Fibroblast of skin of abdomen (primary cell): ENCODE measurements at places on chromosomes 3 and 15.
A peak's percentile ranks its signal among the peaks of the same experiment; 100 is the strongest.

- DNase-seq: no peak
These were observed 28.3 kb upstream of the CHMP2B start for GRCh38 chr3:87198774-87199173.

DNA sequence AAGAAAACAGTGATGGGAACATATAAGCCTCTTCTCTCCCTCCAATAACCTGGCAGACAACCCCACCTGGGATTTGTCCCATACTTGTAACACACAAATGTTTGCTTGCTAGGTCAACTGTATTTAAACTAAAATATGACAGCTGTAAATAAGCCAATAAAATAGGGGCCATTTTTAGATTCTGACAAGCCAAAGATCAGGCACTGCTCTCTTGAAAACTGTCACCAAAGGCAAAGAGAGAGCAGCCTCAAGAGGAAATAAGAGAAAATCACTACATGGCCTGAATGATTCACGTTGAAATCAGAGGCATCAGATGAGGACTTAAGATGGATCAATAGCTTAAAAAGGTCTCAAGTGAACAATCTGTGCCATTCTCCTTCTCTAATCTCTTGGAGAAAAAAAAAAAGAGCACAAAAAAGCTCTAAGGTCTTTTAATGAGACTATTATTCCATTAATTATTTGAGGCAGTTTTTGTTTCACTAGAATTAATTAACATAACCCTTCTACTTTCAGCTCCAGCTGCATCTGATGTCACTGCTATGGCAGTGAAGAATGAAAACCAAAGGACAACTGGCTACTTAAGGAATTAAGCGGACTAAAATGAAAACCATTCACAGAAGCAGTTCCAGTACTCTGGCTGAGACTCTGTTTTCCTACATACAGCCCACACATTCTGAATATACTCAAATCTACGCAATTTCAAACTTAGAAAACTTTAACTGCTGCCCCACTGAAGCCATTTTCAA is 19.0 kb downstream of the MYO5A start:
- DNase-seq: no peak

GRCh38 chr3:153442799-153443487 is 280.9 kb downstream of the RAP2B start:
- DNase-seq: no peak

DNA sequence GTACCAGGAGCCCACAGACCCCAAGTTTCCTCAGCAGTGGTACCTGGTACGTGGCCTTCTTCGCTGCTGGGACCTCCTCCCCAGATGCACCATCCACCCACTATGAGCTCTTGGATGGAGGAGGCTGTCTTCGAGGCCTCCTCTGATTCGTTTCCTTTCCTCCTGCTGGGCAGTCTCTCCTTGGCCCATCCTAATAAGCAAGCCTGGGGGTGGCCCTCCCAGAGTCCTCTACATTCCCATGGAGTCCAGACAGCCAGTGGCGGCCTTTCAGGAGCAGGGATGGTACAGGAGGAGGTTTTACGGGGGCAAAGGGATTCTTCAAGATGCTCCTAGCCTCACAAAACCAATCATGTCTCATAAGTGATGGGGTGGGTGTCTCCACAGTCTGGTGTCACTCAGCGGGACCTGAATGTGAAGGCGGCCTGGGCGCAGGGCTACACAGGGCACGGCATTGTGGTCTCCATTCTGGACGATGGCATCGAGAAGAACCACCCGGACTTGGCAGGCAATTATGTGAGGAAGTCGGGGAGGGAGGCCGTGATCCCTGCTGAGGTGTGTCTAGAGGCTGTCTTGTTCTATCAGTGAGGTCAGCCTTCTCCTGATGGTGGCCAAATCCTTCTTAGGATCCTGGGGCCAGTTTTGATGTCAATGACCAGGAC is 7.7 kb upstream of the FES start:
- no peak for DNase-seq

- DNase-seq: no peak
These were observed 33.1 kb upstream of the MYO5C start for GRCh38 chr15:52328680-52329079.

- peak; percentile 75 for DNase-seq
These were observed 191.9 kb upstream of the IL12A start for GRCh38 chr3:159796744-159797143.

DNA sequence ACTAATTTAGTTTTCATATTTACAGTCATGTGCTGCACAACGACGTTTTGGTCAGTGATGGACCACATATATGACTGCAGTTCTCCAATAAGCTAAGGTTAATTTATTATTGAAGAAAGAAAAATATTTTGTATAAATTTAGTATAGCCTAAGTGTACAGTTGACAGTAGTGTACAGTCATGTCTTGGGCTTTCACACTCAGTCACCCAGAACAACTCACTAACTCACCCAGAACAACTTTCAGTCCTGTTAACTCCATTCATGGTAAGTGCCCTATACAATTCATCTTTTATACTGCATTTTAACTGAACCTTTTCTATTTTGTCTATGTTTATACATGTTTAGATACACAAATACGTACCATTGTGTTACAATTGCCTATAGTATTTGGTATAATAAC is 3.8 kb upstream of the GABRR3 start:
- no peak for DNase-seq

- no peak for DNase-seq
These were observed 102.0 kb downstream of the STAC start for GRCh38 chr3:36482256-36482655.

DNA sequence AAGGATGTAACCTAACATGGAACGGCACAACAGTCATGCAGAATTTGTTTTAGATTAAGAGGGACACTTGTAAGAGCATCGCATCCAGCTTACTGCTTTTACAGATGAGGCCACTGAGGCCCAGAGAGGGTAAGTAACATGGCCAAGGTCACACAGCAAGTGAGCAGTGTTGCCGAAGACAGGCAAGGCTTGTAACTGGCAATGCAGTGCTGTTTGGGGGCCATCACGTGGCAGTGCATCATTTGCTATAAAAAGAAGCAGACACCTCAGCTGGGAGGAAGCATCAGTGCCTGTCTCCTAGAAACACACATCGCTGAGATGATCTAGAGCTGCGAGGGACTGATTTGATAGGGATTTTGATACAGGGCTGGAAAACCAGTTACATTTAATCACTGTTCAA is 108.2 kb upstream of the PROK2 start:
- no peak for DNase-seq

- no peak for DNase-seq
These were observed 26.6 kb upstream of the GK5 start for GRCh38 chr3:142251951-142252350.
